ENCODE measurements at places on chromosomes 2 and 18.

- no peak for DNase-seq
These were observed 29.3 kb downstream of the PELI1 start for GRCh38 chr2:64114912-64115277.

DNA sequence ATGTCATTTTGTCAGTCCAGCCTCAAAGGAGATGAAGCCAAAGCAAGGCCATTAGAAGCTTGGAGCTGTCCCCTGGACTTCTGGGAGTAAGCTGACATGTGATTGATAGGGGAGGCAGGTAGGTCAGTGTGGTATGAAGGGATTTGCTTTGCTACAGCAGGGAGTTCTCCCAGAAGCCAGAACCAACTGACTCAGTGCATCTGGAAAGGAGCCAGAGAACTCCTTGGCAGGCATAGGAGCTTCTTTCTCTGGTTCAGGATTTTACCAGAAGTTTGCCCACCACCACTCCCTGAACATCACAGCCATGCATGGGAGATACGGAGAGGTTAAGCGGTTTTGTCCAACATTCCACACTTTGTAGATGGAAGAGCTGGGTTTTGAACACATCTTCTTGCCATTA lies 24.5 kb upstream of the KCNE4 start:
- DNase-seq, result no peak

- peak; percentile 33 for DNase-seq
These were observed 228.8 kb downstream of the ETAA1 start for GRCh38 chr2:67625690-67626475.

GRCh38 chr18:9915291-9916076 lies 1.7 kb downstream of the VAPA start:
- no peak for DNase-seq

- no peak for DNase-seq
These were observed 1173.6 kb upstream of the CHAC2 start for GRCh38 chr2:52594026-52594425.

- no peak for DNase-seq
These were observed 25.8 kb upstream of the IL18RAP start for GRCh38 chr2:102397209-102397608.

DNA sequence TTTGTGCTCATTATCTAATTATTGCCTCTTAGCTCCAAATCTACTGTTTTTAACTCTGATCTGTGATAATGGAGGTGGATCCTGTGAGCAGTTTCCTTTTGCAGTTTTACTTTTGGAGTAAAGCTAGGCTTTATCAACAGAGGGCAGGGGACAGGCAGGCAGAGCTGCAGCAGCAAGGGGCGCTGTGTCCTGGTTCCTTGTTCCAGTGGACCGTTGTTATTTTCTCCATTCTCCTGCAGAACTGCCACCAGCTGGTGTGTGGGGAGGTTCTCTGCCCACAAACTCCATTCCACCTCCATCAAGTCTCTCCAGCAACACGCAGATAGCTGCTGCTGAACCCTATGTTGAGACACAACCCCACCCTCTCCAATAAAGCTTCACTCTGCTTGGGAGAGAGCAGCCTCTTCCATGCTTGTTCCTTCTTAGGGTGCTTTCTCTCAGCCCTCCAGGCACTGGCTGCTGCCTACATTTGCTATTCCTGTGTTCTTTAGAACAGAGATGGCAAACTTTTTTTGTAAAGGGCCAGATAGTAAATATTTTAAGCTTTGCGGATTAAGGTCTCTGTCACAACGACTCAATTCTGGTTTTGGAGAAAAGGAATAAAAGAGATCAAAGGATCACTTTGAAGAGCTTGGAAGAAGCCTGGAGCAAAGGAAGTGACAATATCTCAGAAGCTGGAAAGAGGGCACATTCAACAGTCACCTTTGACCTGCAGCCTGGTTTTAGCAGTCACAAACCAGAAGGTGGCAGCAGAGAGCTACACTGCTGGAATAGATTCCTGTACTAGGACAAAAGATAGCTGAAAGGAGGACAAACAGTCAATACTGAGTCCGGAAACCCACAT lies 208.8 kb downstream of the CCDC178 start:
- peak; percentile 1 for DNase-seq

- DNase-seq, result no peak
These were observed 144.6 kb upstream of the RMP24 start for GRCh38 chr18:35827903-35828275.

- no peak for DNase-seq
These were observed 1.1 kb upstream of the SNED1 start for GRCh38 chr2:240997141-240997855.

GRCh38 chr2:166042356-166042755 lies 85.5 kb downstream of the SCN1A start:
- DNase-seq, result no peak

GRCh38 chr2:237222178-237222577 lies 136.5 kb downstream of the COPS8 start:
- DNase-seq, result no peak

DNA sequence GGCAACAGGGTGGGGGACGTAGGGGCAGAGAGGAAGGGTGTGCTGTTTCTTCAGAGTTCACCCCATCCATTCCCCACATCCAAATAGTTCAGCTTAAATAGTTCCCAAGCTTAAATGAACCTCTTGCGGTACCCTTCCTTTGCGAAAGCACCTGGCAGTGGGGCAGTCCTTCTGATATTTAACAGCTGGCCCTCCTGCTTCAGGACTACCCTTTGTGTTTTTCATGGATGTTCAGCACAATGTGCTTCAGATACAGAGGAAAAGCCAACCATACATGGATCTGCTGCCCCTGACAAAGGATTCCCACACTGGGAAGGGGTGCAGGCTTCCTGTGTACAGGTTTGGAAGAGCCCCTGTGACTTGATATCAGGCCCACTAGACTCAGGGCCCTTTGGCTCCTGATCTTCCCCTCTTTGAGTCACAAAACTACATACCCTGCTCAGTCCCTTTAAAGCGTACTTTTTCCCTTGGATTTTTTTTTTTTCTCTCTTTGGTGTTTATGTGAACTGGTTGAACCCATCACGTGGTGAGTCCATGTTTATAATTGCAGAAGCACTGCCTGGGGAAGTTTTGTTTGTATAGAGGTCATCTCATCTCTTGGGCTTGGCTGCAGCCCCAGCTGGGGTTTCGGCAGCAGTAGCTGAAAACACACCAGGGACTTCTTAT lies 45.3 kb upstream of the IGFBP5 start:
- DNase-seq, result no peak

GRCh38 chr2:67260343-67261277 lies 136.5 kb upstream of the ETAA1 start:
- DNase-seq, result peak; percentile 28
